ENCODE measurements at places on chromosomes 6 and 20.

DNA sequence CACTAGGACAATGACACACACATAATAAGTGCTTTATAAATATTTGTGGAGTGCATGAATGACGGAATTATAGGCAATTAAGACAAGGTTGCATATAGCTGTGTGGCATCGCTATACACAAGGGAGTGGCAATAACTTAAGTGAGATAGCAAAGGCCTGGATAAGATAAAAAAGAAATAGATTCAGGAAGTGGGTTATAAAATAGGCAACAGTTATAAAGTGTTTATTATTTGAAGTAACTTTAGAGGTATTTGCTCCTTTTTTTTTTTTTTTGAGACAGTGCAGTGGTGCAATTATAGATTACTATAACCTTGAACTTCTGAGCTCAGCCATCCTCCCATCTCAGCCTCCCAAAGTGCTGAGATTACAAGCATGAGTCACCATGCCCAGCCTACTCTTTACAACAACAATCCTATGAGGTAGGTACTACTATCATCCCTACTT, 75.9 kb upstream of the LOC128125822 start:
- no peak for DNase-seq

- peak; percentile 94 for DNase-seq
Measured at GRCh38 chr20:3470627-3471396, at the start of gene ATRN. TSS of gene ATRN (plus strand) at chr20:3471018. CDS start at chr20:3471108, 90 bp downstream.

DNA sequence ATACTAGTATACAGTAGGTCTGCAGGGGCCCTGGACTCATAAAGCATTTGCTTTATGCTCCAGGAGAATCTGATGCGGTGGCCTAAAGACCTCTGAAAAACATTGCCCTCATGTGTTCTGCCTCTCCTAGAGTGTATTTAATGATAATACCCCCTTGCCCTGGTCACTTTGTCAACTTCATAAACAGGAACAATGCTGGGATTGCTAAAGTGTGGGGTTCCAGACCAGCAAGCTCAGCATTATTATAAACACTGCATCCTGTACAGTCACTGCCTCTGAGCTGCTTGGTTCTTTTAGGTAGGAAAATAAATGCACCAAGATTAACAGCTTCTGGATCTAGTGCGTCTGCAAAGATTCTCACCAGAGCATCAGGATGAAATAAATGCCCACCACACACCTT, 12.2 kb downstream of the TREM1 start:
- DNase-seq: no peak

GRCh38 chr6:46044881-46045617, 29.4 kb upstream of the CLIC5 start:
- DNase-seq: peak; percentile 13

- DNase-seq: no peak
Measured at GRCh38 chr20:5065879-5066383, 53.8 kb downstream of the PCNA start.
